ENCODE measurements at places on chromosomes 2 and 18.

DNA sequence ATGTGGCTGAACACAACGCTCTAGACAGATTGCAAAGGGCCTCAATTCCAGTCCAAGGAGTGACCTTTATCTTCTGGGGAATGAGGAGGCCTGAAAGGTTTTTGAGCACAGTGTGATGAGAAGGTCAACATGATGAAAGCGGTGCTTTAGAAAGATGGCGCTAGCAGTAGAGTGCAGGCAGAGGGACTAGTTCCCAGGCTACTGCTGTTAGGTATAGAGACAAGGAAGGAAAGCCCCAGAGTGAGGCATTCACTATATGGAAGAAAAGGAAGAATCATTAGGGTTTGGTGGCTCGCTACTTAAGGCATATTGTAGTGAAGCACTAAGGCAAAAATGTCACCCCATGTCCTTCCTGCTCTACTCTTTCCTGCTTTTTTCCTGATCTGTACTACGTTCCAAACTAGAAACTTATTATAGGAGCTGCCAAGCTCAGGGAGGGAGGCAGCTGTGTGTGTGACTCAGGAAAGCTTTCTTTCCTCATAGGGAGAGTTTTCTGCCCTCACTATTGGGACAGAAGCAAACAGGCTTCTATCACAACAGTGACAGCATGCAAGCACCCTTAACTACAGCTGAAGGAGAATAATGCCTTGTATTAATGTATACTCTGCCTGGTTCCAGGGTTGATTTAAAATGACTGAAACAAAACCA is 160.8 kb upstream of the CAVIN2 start:
- DNase-seq, result no peak

DNA sequence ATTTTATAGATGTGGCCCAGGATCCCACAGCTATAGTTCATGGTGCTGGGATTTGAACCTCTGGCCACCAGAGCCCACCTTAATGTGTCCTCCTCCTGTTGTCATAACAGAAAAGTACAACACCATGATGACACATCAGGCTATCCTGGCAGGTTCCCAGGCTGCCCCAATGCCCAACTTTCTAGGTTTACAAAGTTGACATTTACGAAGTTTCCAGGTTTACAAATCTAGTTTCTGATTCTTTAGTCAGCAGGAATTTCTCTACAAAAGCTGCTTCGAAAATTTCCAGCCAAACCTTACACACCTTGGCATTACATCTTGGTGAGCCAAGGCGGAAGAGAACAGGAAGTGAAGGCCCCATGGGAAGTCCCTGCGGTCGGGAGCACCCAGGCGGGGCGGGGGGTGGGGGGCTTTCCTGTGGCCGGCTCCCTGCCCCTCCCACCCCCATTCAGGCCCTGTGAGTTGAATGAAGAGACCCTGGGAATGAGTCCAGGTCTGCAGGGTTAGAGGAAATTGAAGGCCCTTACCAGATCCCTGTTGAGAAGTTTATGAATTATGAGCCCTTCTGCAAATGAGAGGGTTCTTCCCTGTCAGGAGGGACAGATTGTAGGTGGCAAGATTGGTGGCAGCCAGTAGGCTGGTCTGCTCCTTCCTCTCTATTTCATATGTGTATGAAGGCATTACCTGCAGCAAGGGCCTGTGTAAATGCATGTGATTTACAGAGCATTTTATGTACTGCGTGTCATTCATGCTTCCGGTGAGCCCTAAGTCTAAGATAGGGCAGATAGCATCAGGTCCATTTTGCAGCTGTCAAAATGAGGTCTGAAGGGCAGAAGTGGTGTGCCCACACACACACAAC is 11.1 kb upstream of the IL1RN start:
- no peak for DNase-seq

GRCh38 chr18:13370995-13371625 is 152.6 kb downstream of the LDLRAD4 start:
- DNase-seq, result no peak

- no peak for DNase-seq
Observed at GRCh38 chr18:45518311-45519155, 96.7 kb upstream of the SLC14A2 start.

GRCh38 chr2:38106405-38107094 is 30.6 kb upstream of the CYP1B1 start:
- DNase-seq, result no peak

GRCh38 chr2:37489536-37489935 is 145.1 kb downstream of the QPCT start:
- DNase-seq, result no peak

DNA sequence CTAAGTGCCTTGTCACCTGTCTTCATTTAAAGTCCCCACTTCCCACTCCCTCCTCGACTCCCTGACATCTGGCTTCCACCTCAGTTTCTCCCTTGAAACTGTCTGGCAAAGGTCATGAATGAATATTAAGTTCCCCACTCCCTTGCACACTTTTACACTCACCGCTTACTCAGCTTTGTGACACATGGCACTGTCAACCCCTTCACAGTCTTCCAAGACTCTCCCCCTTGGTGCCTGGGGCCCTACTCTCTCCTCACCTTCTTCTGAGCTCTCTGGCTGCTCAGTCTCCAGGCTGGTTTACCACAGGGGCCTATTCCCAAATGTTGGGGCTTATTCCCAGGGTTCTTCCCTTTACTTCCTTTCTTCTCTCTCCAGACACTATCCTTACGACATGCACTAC is 17.9 kb upstream of the PTPN4 start:
- DNase-seq, result no peak

GRCh38 chr18:13621886-13622619 is 104.3 kb downstream of the FAM210A start:
- DNase-seq, result no peak

- no peak for DNase-seq
Observed at GRCh38 chr2:138959031-138959430, 178.8 kb upstream of the NXPH2 start.

DNA sequence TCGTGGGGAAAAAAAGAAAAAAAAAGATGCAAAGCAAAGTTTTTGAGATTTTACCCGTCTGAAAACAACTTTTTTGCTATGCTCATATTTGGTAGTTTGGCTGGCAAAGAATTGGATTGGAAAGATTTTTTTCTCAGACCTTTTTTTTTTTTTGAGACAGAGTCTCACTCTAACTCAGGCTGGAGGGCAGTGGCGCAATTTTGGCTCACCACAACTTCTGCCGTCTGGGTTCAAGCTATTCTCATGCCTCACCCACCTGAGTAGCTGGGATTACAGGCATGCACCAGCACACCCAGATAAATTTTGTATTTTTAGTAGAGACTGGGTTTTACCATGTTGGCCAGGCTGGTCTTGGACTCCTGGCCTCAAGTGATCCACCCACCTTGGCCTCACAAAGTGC is 56.3 kb upstream of the TANC1 start:
- DNase-seq, result no peak

DNA sequence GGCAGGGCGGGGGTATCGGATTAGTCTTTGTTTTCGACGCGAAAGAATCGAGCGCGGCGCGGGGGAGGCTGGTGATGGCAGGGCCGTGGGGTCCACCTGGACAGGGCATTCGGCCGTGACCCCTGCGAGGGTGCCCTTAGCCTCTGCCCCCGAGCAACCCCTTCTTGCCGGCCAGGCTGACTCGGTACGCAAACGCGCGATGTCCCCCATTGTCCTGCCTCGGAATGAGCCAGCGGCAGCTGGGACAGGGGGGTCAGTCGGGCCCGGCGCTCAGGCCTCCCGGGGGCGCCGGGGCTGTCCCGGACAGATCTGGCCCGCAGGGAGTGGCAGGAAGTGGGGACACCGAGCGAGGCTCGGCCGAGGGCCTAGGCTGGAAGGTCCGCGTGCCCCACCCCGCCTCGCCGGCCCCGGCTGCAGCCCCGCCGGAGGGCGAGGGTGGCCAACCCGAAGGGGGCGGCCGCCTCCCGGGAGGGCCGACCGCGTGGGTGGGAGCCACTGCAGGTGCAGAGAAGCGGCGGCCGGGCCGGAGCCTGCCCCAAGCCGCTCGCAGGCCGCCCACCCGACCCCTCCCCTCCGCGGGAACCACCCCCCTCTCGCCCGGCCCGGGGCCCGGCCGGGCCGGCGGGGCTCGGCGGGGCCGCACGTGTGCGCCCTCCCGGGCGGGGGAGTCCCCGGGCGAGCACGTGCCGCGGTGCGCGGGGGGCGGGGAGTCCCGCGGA is at the start of gene TET3:
TSS of gene TET3 (plus strand) at position 708 of the 719 bp plus-strand sequence. CDS start 1,494 bp downstream, outside the sequence.
- peak; percentile 67 for DNase-seq

DNA sequence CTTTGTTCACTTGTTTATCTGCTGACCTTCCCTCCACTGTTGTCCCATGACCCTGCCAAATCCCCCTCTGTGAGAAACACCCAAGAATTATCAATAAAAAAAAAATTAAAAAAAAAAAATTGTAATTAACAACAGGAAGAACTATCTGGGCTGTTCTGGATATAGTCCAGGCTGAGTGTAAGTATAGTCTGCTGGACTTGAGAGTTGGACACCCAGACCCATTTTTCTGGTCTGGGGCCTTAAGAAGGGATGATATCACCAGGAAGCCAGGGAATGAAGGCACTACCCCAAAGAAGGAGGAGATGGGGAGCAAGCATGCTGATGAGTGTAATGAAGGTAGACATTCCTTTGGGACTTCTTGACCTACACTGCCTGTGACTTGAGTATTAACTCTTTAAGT is 72.1 kb upstream of the ZFP36L2 start:
- no peak for DNase-seq

- DNase-seq, result no peak
Observed at GRCh38 chr2:188322569-188323551, 31.2 kb downstream of the GULP1 start.

GRCh38 chr2:149587950-149588487 is 444 bp upstream of the MMADHC start:
- no peak for DNase-seq

Measured in stimulated activated CD4-positive, alpha-beta T cell treated with anti-CD3 and anti-CD28 coated beads, Interleukin-15, amount 100 ng/mL, for 1 hour (primary cell).